Hindlimb muscle (tissue), 1 donor: ENCODE measurements at places on chromosomes 5 and 9.

GRCh38 chr5:1864896-1865440 is 17.8 kb downstream of the IRX4 start:
- no peak for DNase-seq

DNA sequence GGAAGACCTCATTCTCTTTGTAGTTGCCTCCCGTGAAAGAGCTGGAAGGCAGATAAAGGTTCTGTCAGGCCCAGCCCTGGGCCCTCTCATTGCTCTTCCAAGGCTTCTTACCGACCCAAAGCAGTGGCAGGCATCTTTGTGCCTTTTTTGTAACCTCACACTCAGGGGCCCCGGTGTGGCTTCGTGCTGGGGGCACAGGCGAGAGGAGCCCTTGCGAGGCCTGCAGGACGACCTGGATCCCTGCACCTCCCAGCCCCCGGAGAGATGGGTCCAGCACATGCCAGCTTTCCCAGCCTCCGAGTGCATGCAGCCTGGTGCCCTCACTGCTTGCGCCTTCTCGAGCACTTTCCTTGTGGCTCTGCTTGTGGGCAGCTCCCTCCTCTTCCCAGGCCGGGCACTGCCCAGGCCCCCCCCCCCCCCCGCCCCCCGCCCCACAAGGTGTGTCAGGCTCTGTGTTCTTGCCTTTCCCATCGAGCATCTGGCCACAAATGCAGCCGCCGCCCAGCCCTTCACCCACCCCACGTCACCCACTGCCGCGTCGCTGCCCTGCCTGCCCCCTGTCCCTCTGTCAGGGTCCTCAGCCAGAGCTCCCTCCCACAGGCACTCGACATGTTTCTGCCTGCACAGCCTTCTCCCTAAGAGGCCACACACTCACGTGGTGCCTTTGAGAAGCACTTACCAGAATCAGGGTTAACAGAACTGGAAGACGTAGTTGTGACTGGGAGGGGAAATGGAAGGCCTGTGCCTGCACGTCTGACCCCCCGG is 63.7 kb upstream of the CACNA1B start:
- no peak for DNase-seq

DNA sequence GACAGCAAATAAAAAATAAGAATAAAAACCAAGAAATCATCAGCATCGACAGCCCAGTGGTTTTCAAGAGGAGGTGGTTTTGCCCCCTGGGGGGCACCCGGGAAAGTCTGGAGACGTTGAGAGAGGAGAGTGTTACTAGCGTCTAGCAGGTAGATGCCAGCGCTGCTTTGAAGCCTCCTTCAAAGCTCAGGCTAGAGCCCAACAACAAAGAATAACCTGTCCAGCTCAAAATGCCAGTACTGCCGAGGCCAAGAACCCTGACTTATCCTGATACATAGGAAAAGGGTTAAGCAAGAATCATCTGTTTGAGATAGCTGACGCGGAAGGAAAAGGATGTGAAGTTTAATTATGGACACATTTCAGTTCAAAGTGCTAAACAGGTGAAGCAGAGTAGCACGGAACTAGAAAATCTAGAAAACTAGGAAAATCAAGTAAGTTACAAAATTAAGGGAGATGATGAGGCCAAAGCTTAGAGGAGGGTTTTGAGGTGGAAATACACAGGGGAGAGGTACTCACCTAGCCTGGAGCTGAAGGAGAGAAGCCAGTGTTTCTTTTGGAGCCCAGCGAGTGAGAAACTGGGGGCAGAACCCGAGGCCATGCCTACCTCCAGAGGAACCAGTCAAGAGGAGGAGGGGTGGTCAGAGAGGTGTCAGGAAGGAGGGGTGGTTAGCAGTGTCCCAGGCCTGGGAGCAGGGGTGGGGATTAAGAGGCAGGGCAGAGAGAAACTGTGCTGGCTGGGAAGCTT is 121.0 kb upstream of the RETREG1 start:
- no peak for DNase-seq

DNA sequence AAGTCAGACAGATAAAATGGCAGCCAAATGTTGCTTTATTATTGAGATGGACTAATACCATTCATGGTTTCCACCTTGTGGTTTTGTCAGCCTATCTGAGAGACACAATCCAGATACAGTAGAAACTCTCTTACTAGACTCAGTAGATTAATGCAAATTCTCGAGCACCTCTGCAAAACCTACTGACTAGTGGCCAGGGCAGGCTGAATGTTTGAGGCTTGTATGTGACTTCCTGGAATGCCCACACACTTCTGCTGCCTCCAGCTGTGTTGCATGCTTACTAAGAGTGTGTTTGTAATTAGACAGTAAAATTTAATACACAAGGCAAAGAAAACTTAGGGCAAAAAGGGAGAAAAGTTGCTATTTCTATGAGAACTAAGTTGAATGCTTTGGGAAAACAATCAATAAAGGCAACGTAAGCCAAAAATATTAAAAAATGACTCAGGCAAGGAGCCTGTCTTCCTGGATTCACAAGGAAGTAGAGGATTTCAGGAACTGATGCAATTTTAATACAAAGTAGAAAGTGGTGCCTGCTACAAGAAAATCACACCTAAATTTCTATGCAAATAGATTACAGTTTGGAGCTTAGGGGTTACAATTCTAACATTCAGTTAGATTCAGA is 30.2 kb upstream of the CCNG1 start:
- DNase-seq = no peak

DNA sequence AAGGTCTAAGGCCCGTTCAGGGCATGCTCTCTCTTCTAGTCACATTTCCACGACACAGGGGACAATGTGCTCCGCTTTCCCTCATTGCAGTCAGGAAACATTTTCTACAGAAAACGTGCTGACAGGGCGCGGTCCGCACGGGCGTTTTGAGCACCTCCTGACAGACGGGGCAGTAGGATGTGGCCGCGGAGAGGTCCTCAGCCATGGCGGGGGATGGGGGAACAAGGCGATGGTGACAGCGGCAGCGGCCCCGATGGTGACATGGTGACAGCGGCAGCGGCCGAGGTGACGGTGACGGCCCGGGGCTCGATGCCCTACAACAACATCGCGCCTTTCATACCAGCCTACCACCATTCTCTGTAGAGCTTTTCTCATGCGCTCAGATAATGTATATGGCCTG is 4.1 kb downstream of the PLPP1 start:
- DNase-seq = no peak

GRCh38 chr9:134854541-134854981 is 26.0 kb upstream of the FCN2 start:
- DNase-seq = no peak

DNA sequence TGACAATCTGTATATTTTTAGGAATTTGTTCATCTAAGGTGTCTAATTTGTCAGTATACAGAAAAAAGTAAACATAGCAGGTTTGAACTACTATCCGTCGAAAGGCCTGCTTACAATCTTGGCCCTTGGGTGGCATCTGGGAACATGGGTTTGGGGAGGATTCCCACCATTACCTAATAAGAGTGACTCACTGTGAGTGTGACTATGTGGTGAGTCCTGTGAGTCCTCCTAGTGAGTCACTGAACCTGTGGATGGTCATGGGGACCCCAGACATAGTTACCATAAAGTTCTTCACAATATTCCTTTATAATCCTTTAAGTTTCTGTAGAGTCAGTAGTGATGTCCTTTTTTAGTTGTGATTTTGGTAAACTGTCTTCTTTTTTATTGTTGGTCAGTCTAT is 37.0 kb downstream of the RNF130 start:
- DNase-seq = no peak

GRCh38 chr5:67610186-67610912 is 413.8 kb upstream of the CD180 start:
- no peak for DNase-seq

DNA sequence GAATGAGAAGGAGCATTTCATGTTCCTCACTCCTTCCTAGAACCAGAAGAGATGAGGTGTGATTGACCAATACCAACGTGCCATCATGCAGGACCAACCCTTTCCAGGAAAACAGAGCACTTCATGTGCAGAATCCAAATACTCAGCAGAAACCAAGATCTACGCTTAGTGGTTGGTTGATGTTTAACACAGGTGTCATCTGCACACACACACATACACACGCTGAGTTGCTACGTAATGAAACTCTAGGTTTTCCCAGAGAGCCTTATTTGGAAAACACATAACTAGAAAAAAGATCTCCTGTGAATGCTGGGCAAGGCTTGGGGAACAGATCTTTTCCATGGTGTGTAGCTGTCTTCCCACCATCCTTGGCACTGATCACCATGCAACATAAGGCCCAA is 21.1 kb upstream of the ZNF622 start:
- no peak for DNase-seq

DNA sequence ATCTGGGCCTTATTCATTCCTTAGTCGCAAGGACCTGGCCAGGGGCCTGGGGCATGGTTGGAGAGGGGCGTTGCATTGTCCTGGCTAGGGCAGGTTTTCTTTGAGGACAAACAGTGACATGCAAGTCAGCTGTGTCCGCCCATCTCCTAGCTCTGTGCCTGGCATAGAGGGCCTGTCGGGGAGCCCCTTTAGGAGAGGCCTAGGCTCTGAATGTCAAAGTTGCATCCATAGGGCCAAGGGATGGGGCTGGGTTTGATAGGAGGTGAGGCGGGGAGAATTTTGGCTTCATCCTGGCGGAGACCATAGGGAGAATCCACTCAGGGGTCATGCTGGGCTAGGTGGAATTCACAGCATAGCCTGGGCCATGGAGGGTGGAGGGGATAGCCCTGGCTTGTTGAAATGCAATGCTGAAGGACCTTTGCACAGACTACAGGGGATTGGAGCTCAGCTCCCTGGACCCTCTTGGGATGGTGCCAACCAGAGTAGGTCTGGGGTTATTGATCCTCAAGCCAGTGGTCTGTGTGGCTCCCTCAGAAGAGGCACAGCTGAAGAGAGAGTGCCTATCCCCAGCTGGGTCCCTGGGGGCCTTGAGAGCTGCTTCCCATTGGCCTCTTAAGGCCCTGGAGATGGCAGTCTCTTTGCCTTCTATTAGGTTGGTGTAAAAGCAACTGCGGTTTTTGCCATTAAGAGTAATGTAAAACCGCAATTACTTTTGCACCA is 104.0 kb downstream of the RGS3 start:
- no peak for DNase-seq

- DNase-seq = no peak
Observed at GRCh38 chr5:178383919-178384815, 151.6 kb upstream of the PHYKPL start.

- no peak for DNase-seq
Observed at GRCh38 chr5:82494942-82495341, 216.8 kb upstream of the RPS23 start.

GRCh38 chr9:69199769-69200470 is 25.8 kb downstream of the TJP2 start:
- DNase-seq = no peak

- no peak for DNase-seq
Observed at GRCh38 chr5:54676481-54677340, 159.2 kb downstream of the SNX18 start.

DNA sequence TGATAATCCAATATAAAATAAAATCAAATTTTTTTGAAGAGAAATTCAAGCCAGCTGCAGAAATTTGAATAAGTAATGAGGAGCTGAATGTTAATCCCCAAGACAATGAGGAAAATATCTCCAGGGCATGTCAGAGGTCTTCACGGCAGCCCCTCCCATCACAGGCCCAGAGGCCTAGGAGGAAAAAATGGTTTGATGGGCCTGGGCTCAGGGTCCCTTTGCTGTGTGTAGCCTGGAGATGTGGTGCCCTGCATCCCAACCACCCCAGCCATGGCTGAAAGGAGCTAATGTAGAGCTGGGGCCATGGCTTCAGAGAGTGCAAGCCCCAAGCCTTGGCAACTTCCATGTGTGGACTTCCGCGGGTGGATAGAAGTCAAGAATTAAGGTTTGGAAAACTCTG is 618.3 kb downstream of the TAF11L14 start:
- DNase-seq = no peak

DNA sequence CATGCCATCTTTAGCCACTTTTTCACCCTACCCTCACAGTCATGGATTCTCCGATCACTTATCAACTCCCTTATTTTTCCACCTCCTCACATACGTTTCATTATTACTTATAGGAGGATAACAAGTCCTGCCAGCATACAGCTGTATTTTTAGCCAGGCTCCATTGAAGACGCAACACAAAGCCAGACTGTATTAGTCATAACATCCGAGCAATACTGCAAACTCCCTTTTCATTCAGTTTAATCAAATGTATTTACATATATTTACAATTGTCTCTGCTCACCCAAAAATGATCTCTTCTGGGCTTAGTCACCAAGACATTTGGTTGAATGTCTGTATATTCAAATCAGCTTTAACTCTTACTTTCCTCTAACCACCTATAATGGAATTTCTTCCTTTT is 126.4 kb upstream of the PRLR start:
- DNase-seq = no peak

DNA sequence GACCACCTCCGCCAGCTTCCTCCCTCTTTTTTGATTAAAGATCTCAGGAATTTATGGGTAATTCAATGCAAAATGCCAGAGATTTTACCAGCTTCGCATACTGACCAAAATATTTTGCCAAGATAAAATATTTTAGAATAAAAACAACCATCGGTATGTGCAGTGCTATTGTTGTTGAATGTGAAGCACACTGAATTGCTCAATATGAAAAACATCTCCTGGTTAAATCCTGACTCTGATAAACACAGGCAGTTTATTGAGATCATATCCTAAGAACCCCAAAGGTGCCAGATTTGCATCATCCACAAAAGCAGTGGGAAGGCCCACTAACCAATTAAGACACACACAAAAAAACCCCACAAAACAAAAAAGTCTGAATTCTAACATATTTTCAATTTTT is 202.4 kb downstream of the GLIS3 start:
- no peak for DNase-seq
